ENCODE measurements at places on chromosomes 4 and X.

- DNase-seq: no peak
Observed at GRCh38 chr4:145843639-145844038, 95.0 kb downstream of the ZNF827 start.

GRCh38 chr4:21656832-21657231 lies 291.7 kb downstream of the KCNIP4 start:
- DNase-seq: peak; percentile 75

DNA sequence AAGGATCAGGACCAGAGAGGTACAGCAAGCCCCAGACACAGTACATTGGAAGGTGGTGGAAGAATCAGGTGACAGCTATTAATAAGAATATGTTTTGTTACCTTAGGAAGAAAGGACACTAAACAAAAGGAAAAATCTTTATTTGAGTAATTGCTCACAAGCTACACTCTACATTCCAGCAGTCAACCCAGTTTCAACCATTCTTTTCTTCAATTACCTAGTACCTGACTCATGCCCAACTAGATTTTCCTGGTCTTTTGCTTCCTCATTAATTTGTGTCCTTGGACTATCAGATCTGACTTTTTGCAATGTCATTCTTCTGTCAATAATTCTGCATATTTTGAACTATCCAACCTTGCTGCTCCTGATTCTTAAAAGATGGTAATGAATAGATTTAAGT lies 22.5 kb upstream of the GLRA2 start:
- DNase-seq: peak; percentile 56

DNA sequence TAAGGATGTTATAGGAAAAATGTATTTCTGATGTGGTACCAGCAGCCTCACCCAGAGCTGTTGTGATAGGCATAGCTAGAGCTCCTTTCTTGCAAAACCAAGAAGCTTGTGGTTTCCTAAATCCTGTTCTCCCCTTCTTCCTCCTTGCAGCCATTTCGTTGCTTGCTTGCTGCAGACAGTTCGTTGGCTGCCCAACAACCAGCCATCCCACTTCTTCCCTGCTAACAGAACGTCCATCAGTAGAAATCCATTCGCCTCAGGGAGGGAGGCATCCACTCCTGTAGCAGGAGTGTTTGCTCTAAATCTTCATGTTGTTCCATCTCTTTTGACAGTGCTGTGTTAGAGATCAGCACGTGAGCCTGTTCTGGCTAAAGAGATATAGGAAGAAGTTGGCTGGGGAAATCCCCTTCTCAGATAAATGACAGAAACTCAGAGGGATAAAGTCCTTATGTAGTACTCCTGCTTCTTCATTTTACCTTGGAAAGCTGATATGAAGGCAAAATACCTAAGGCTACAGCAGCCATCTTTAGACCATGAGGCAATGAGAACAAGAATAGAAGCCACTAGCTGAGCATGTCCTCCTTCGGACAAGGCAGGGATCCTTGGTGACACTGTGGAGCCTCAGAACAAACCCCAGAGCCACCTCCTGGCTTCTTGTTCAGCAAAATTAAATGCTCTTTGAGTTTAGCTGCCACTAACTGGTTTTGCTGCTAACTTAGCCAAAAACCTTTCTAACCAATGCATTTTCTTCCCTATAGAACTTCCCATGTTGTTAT lies 68.4 kb upstream of the RELL1 start:
- no peak for DNase-seq

DNA sequence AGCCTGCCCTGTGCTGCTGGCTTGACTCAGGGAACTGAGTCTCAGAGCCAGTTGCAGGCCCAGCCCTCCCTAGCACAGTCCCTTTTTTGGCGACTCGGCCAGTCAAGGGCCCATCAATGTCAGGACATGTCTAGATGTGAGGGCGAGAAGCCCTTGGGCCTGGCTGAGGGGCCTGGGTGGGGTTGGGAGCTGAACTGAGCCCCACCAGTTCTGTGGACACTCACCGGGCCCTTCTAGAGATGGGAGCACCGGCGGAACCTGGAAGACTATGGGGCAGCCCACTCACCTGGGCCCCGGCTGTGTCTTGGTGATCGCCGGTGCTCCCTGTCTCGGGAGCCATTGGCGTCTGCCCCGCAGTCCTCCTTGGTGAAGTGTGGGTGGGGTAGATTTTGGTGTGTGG lies 245.9 kb downstream of the AFAP1 start:
- no peak for DNase-seq

DNA sequence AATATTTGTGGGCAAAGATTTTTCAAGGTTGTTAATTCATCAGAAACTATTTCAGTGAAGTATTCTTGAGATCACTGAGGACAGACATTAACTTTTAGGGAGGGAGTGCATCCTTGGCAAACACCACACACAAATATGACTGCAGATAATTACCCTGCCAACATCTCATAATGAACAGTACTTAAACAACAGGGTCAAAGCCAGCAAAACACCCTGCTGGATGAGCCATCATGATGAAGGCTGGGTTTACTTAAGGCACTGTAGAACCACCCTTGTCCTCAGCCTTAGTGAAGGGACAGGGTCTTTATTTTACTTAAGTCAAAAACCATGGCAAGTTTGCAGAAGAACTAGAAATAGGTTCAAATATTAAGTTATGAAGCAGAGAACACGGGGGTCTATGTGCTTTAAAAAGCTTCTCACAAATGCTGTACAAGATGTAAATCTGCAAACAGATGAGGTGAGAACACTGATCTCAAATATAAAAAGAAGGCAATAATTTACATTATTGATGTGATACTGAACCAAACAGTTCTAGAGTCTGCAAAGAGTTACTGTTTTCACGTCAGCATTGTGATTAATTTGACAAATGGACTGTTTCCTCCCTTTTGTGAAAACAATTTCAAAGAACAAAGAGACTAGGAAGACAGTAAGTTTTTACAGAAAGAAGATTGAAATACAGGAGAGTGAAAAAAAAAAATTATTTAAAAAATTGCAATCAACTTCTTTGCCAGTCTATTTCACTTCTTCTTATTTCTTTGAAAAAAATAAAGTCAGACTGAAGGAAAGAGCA lies 28.2 kb downstream of the TAPT1 start:
- no peak for DNase-seq

GRCh38 chr4:71009086-71009485 lies 15.6 kb downstream of the DCK start:
- no peak for DNase-seq

Measured in bronchial epithelial cell (primary cell).